Renal cortical epithelial cell (primary cell): ENCODE measurements at places on chromosomes 2 and 18. TPM values are rescaled to one million over a fixed set of nuclear protein-coding genes. Genes with fewer than 3 reads are reported as not detected.

The PRSS56 gene
- not detected in 2 replicates for total RNA-seq

The RAB6C gene
- total RNA-seq, result not detected in 2 replicates

The WDR7 gene
- 9.2 and 21.5 TPM in 2 replicates for total RNA-seq

The TDRD15 gene
- not detected in 2 replicates for total RNA-seq

The SLC1A4 gene
- 8.5 and 11.5 TPM in 2 replicates for total RNA-seq

The TGFA gene
- total RNA-seq, result 91.7 and 150 TPM in 2 replicates

The CAPN14 gene
- total RNA-seq, result 0.20 and 1.6 TPM in 2 replicates

The SCG2 gene
- 0.35 and 1.2 TPM in 2 replicates for total RNA-seq

The IL37 gene
- not detected in 2 replicates for total RNA-seq

The RPE gene
- 120 and 134 TPM in 2 replicates for total RNA-seq

The VIT gene
- 0.15 and 0.52 TPM in 2 replicates for total RNA-seq

The IGFBP5 gene
- total RNA-seq, result 8.9 and 229 TPM in 2 replicates

The SERPINB11 gene
- not detected in 2 replicates for total RNA-seq

The PPM1B gene
- 38.0 and 78.3 TPM in 2 replicates for total RNA-seq

The TNFAIP6 gene
- 1.8 and 9.4 TPM in 2 replicates for total RNA-seq

The PIK3C3 gene
- total RNA-seq, result 62.7 and 88.2 TPM in 2 replicates

The RNU2-63P gene
- total RNA-seq, result not detected in 2 replicates

- no peak for DNase-seq
Measured at GRCh38 chr18:75066936-75067335, 142.0 kb downstream of the PTGR3 start.

- peak; percentile 8 for DNase-seq
Measured at GRCh38 chr18:51235009-51235789, 37.7 kb upstream of the MEX3C start.

GRCh38 chr2:43092520-43093179 lies 133.8 kb downstream of the ZFP36L2 start:
- DNase-seq, result no peak

DNA sequence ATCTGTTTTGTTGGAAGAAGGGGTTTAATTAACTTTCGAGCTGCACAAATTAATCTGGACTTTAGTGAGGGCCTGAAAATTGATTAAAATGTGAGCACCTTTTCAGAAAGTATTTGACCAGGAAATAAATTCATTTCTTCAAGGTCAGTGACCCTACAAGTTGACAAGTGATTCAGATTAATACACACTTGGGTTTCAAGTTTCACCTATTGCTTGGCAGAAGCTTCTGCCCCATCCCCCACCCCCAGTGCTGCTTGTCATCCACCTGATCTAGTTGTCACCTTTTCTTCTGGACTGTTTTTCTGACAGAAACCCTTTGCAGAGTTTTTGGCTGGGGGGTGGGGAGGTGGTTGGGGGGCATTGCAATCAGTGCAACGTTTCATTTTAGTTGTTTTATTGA lies 46.2 kb downstream of the RPRM start:
- DNase-seq, result no peak

DNA sequence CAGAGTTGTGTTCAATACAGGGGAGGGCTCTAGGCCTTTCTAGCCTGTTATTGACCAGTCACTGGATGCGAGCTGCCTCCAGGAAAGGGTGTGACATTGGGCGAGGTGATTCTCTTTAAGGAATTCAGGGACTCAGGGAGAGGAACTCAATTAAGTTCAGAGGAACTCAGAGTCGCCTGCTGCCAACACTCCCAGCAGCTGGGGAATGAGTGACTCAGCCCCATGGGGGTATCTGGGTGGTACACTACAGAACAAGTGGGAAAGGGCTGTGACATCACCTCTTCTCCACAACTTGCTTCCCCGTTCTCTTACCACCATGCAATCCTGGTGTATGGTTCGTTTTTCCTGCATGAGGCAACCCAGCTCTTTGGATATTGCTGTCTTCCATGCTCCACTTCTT lies 50.4 kb upstream of the CYRIA start:
- DNase-seq, result no peak

- DNase-seq, result no peak
Measured at GRCh38 chr2:203741566-203741965, 35.1 kb downstream of the CD28 start.

- DNase-seq, result peak; percentile 85
Measured at GRCh38 chr2:159616286-159616701, at the start of gene BAZ2B. BAZ2B (minus strand) TSS chr2:159616548; CDS start chr2:159478719, 137,829 bp downstream.

- peak; percentile 80 for DNase-seq
Measured at GRCh38 chr2:150477347-150477746, 10.1 kb downstream of the RND3 start.

DNA sequence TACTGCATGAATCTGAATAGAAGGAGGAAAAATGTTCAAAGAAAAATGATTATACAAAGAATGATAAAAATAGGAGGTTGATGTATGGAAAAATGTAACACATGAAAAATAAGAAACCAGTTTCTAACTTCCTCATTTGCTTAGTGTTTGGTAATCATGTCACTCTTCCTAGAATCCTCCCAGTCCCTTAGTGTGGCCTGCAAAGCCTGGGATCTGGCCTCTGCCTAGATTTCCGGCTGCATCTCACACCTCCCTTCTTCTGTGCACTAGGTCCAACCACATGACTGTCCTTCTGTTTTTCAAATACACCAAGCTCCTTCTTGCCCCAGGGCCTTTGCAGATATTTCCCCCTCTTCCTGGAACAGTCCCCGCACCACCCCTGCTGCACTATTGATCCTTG lies 76.8 kb upstream of the RBMS1 start:
- no peak for DNase-seq

GRCh38 chr18:45464619-45465018 lies 150.7 kb upstream of the SLC14A2 start:
- no peak for DNase-seq

DNA sequence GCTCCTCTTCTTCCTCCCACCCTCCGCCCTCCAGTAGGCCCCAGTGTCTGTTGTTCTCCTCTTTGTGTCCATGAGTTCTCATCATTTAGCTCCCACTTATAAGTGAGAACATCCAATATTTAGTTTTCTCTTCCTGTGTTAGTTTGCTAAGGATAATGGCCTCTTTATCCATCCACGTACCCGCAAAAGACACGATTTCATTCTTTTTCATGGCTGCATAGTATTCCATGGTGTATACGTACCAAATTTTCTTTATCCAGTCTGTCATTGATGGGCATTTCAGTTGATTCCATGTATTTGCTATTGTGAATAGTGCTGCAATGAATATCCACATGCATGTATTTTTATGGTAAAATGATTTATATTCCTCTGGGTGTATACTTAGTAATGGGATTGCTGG lies 82.2 kb downstream of the COPS8 start:
- DNase-seq, result no peak

DNA sequence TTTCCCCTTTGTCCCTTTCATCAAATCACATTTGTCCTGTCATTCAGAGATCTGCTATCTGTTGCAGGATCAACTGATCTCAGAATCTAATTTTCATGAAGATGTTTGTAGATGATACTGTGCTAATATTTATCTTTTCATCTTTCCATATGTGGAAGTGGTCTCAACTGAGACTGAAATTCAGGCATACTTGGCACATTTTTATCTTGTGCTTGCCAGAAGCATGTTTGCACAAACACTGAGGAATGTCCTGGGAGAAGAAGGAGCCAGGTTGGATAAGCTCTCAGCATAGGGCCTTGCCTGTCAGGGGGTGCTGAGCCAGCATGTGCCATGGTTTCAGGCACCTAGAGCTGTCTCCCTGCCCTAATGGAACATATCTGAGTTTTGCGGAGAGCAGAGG lies 24.5 kb upstream of the MMADHC start:
- no peak for DNase-seq

- DNase-seq, result peak; percentile 35
Measured at GRCh38 chr2:149313512-149313972, 16.8 kb upstream of the LYPD6 start.

GRCh38 chr2:156470975-156471583 lies 34.9 kb downstream of the GPD2 start:
- DNase-seq, result no peak

- no peak for DNase-seq
Measured at GRCh38 chr2:29335396-29335795, 220.2 kb downstream of the CLIP4 start.

DNA sequence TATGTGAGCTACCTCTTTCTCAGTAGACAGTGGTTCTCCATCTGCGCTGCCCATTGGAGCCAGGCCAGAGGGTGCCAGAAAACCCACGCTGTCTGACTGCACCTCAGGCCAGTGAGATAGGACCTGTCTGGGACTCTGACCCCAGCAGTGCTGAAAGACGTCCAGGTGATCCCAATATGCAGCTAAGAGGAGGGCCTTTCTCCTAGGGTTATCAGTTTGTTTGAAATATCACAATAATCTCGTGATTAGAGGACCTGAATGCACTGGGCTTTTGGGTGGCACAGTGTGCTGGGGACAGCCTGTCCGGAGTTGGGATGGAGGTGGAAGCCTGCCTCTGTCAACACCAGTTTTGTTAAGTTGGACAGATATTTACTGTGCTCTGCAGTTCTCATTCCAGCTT lies 216.3 kb downstream of the LDLRAD4 start:
- no peak for DNase-seq

DNA sequence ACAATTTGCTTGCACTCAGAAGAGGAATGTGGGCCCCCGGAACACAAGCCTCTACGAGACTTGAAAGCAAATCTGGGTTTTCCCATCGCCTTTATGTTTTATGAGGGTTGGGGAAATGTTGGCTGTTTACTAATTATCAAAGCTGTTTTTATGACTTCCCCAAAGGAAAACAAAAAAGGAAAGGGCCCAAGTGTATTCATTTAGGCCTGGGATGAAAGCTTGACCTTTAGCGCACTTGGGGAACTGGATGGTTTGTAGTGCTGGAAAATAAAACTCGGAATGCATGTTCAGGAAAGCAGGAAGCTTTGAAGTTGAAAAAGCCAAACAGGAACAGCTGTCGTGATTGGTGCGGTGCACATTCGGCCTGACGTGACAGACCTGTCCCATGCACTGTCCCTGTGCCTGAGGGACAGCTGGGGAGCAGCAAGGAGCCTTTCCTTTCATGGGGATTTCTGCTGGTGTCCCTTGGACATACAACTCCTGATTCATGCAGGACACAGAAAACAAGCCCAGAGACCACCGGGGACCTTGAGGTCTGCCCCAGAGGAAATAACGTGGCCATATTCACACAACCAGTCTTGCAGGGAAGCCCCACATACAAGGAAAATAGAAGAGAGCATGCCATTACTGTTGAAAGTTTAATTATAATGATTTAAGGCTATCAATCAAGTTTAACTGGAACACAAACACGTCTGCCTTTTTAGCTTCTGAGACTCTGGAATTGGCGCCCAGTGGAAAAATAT lies 169.7 kb upstream of the APCDD1 start:
- DNase-seq, result no peak

- DNase-seq, result no peak
Measured at GRCh38 chr2:154368153-154368552, 330.3 kb upstream of the KCNJ3 start.

- peak; percentile 93 for DNase-seq
Measured at GRCh38 chr2:46748735-46749531, 166.7 kb downstream of the MCFD2 start.

GRCh38 chr2:227160164-227160563 lies 3.8 kb downstream of the COL4A4 start:
- no peak for DNase-seq

DNA sequence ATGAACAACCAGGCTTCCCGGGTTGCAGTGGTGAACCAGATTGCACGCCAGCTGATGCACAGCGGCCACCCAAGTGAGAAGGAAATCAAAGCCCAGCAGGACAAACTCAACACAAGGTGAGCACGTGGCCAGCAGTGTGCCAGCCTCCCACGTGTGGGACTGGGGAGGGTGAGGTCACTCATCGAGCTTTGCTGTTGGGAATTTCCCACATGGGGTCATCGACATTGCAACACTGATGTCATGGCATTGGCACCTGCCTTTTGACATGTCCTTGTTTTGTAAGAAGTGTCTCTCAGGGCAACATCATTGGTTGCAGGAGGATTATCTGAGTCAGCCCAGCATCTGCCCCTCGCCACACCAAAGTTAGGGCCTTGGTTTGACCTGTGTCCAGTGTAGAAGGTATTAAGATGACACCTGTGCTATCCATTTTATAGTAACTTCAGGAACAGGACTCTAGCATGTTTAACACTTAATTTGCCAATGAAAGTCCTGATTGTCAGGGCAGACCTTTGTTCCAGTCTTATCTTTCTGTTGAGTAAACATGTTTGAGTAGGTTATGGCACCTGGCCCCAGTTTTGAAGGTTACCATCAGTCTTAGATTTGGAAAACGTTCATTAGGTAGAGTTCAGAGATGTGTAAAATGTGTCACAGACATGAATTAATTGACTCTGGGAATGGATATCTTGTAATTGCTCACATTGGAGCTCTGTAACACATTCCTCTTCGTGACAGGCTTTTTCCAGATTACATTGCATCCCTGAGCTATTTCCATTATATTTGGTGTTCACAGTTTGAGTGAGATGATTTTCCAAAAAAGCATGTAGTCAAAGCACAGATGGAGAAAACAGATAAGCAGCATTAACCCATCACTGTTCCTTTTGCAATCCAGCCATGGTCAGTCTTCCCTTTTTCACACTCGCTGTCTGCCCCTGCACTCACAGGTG lies 93.3 kb upstream of the EML6 start:
- peak; percentile 96 for DNase-seq

DNA sequence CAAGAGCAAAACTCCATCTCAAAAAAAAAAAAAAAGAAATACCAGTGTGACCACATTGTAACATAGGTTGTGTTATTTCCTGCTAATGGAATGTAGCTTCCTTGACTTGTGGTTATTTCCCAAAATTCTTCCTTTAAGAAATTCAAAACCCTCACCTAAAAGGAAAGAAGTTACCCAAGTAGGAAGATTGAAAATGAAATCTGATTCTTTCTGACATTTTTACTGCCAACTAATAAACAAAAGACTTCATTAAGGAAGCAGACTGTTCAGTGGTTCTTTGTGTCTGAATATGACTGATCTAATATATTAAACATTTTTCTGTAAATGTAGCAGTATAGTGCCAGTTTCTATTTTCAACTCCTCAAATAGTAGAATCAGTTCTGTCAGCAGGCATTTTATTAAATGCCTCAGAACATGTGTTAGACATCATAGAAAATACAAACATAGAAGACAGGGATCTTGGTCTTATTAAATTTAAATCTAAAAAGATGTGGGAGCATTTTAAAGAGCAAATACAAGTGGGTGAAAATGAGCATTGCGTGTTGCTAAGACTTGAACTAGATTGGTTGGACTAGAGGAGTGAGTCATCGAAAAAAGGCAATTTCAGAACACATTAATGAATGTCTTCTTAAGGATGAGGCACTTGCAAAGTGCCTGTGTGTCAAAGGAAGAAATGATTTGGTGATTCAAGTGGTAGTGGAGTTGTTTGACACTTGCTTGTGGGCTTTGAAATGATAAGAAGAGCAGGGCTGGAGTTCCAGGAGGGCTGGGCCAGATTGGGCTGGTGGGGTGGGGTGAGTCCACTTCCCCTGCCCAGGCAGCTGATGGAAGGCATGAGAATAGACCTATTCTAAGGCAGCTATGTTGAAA lies 53.4 kb downstream of the PKP4 start:
- DNase-seq, result peak; percentile 59

- no peak for DNase-seq
Measured at GRCh38 chr2:1693723-1694122, 50.6 kb downstream of the PXDN start.

- no peak for DNase-seq
Measured at GRCh38 chr2:189086710-189087109, 92.9 kb downstream of the COL5A2 start.

DNA sequence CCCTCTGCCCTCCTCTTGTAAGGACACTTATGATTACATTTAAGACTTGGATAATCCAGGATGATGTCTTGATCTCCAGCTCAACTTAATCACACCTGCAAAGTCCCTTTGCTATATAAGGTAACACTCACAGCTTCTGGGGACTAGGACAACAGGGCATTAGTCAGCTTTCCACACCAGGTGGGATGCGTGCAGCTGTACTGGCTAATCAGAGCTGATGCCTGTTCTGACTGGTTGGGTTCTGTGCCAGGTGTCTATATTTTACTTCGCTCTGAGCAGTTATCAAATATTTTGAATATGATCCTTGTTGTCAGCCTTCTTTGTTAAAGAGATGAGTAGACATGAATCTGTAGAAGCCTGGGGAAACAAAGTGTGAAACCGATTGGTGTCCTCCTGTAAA lies 115.5 kb upstream of the ATP8B1 start:
- DNase-seq, result no peak
